ENCODE measurements at places on chromosomes 3 and 15.

GRCh38 chr15:81225161-81225671 lies 28.5 kb downstream of the IL16 start:
- DNase-seq: no peak

- DNase-seq: no peak
Measured at GRCh38 chr3:65796676-65797075, 242.0 kb downstream of the MAGI1 start.

- no peak for DNase-seq
Measured at GRCh38 chr3:16337856-16338540, 73.0 kb downstream of the OXNAD1 start.

GRCh38 chr3:46183330-46183729 lies 24.8 kb downstream of the CCR1 start:
- DNase-seq: no peak

DNA sequence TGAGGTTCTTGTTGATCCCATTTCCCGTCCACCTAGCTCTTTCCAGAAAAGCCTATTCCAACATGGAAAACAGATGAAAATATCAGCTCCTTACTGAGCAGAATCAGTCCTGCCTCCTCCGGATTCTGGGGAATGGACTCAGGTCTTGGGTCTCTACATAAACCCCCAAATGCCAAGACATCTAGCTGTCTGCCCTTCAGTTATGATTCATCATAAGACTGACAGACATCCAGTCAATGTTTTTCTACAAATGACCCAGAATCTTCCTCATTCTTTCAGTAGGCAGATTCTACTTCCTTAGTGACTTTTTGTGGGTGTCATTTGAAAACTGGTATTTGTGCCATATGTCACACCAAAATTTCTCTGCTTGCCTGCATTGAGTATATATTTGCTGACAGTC lies 103.0 kb upstream of the TGFBR2 start:
- DNase-seq: no peak

DNA sequence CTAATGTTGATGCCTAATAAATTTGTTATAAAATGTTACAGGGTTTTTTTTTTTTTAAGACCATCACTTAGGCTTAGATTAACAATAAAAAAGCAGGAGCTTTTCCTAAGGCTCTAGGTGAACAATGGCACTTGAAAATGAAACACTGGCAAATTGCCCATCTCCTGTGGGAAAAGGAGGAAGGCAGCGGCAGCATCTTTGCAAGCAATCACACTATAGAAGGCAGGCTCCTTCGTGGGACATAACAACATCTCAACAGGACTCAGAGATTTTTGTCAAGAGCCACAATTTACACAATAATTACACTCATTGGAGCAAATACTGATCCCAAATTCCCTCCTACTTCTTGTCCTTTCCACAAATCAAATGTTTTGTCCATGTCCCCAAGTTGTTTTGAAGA lies 646.7 kb downstream of the ROBO2 start:
- DNase-seq: no peak

GRCh38 chr3:85567071-85567676 lies 608.4 kb downstream of the CADM2 start:
- no peak for DNase-seq

DNA sequence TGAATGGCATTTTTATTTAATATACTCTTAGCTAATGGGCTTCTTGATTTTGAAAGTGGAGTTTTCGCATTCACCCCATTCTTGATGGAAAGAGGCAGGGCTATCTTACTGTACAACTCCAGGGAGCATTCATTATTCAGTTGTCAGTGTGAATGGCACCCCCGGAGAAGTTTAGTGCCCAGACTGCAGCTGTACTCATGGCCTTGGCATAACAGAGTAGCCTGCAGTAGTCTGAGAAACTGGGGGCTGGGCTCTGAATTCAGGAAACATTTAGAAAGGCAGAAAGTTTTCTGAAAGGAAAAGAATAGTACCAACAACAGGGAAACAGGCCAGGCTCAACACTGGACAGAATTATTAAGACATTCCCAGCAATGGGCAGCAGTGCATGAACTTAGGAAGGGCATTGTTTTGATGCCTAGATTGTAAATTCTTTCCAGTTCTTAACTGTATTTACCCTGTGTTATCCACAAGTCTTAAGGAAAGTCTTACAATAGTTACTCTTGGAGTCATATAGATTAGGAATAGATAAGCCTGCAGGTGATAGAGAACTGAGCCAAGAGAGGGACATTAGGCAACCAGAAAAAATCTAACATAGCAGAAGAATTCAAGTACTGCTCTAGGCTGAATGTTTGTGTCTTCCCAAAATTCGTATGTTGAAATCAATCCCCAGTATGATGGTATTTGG lies 44.4 kb downstream of the TIPARP start:
- no peak for DNase-seq

DNA sequence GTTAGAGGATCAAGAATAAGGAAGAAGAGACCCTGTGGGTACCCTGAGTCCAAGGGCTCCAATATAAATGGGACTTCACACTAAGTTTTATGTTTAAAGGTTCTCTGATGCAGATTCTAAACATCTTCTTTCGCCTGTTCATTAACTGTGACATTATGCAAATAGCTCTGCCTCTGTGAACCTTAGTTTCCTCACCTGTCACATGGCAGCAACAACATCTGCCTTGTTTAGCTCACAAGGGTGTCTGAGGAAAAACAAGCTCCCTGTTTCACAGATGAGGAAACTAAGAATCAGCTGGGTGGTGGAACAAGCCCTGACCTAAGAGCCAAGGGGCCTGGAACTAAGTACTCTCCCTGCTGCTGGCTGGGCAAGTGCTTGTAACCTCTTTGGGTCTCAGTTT lies 40.8 kb downstream of the GOLGA6L1 start:
- DNase-seq: no peak

- DNase-seq: no peak
Measured at GRCh38 chr3:152842413-152842812, 7.5 kb downstream of the P2RY1 start.

GRCh38 chr3:18132991-18133390 lies 292.1 kb downstream of the SATB1 start:
- DNase-seq: no peak

DNA sequence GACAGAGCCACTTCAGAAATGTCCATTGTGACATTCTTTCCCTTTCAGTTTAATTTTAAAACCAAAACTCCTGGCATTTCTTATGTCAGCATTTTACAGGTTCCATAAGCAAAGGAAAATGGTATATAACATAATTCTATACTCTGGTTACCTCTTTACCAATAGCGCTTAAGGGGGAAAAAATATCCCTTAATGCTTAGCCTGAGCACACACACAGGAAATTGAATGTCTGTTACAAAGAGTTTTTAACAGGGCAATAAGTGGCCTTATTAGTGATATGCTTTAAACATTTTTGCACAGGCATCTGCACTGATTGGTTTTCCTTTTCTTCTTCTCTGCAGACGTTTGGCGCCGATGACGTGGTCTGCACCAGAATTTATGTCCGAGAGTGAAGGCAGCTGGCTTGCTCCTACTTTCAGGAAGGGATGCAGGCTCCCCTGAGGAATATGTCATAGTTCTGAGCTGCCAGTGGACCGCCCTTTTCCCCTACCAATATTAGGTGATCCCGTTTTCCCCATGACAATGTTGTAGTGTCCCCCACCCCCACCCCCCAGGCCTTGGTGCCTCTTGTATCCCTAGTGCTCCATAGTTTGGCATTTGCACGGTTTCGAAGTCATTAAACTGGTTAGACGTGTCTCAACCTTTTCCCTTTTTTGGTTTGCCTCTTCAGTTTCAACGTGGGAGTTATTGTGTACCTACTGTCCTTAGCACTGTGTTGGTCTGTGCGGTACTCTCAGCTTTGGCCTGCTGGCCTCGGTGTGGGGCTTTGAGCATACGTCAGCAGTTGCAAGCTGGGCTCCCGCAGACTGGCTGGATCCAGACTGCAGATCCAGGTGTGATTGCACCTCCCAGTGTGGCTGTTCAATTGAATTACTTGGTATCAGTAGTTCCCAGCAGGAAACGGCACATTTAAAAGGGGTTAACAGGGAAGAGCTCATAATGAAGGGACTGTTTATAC lies 7.7 kb downstream of the CRABP1 start:
- no peak for DNase-seq

Measured in GOT3 (cell line).